Suppressor macrophage treated with lipopolysaccharide for 4 hours (primary cell): ENCODE measurements at places on chromosomes 7 and 10.

DNA sequence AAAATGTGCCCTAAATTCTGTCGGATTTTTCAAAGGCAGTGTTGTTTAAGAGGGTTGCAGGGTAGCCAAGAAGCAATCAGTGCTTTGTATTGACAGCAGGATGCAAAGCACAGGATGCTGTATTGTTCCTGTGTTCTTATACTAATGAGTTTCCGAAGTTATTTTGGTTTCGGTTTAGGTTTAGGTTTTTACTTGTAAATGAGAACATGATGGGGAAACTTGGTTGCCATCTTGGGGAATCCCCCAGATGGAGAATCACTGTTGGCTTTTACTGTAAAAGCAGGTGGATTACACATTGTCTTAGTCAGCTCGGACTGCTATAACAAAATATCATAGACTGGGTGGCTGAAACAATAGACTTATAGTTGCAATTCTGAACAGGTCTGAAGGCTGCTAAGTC is 72.1 kb downstream of the INHBA start:
- peak; percentile 57 for DNase-seq

- no peak for DNase-seq
These were observed 93.8 kb upstream of the MKI67 start for GRCh38 chr10:128220021-128220420.

- DNase-seq: no peak
These were observed 65.8 kb downstream of the NT5C2 start for GRCh38 chr10:103127241-103127640.

GRCh38 chr7:92010215-92010614 is 69.6 kb downstream of the AKAP9 start:
- no peak for DNase-seq

DNA sequence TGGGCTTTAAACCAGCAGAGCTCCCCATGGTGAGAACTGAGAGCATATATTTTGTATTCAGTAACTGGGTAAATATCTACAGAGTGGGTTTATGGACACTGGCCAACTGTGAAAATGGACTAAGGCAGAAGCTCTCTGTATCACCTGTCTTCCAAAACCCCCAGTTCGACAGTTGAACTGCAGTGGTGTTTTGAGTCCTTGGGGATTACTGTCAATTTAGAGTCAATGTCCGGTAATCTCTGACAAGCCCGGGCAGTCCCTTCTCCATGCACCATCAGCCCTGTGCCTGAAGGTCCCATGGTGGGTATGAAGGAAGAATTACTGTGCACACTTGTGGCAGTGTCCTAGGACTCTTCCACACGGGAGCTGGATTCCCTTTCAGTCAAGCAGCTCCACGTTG is 235.0 kb downstream of the CCSER2 start:
- DNase-seq: no peak

DNA sequence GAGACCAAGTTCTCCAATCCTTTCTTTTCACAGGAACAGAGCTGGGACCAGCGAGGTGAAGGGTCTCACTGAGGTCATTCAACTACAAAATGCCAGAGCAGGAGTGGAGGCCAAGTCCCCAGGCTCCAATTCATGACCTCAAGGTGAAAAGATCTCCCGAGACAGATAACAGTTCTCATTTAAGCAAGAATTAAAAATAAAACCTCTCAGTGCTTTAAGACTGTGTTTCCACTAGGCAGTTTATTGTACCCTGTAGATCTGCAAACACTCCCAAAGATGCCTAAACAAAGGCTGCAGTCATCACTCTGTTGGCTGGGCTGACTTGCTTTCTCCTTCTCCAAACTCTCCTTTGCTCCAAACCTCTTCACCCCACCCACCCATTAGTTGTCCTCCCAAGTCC is 74.8 kb upstream of the CXCL12 start:
- no peak for DNase-seq

GRCh38 chr7:522071-522950 is 2.7 kb upstream of the PDGFA start:
- DNase-seq: peak; percentile 70

GRCh38 chr7:25389489-25390106 is 161.3 kb upstream of the NPVF start:
- DNase-seq: peak; percentile 50

DNA sequence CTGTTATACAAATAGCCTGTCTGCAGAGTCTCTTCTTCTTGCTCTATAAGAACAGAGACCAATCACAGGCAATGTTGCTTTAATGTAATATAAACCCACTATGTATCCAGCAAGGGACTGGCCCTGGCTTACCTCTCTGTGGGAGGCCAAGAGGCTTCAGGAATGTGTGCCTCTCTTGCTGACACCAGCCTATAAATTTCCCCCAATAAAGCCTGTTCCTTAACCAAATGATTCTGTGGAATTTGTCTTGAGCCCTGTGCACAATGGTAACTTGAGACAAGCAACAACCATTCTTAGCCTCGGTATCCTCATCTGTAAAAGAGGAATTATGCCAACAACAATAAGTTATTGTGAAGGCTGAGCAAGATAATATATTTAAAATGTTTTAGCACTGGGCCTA is 563.7 kb downstream of the GRM8 start:
- no peak for DNase-seq

GRCh38 chr10:94427166-94427565 is 24.8 kb downstream of the TBC1D12 start:
- no peak for DNase-seq

DNA sequence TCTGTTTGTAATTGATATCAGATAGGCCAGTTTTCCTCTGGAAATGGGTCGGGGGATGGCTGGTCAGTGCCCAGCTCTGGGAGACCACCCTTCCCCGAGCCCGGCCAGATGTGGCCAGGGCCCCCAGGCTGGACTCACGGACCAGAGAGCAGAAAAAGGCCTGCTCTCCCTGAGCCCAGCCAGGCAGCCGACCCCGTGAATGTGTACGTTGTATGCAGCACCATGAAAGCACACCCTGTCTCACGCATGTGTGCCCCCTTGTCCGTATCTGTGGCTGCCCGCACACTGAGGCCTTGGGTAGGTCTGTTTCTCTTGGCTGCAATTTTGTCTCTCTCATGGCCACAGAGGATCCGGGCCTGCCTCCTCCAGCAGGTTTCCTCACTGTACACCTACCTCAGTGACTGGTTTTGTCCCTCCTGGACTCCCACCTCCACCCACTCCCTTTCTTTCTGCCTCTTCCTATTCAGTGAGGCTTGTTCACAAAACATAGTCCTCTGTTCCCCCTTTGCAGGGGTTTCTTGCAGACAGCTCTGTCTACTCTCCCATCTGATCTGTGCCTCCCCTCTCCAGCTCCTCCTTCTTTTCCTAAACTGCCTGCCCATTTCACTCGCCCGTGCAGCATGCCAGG is 23.6 kb upstream of the ANKRD2 start:
- no peak for DNase-seq

DNA sequence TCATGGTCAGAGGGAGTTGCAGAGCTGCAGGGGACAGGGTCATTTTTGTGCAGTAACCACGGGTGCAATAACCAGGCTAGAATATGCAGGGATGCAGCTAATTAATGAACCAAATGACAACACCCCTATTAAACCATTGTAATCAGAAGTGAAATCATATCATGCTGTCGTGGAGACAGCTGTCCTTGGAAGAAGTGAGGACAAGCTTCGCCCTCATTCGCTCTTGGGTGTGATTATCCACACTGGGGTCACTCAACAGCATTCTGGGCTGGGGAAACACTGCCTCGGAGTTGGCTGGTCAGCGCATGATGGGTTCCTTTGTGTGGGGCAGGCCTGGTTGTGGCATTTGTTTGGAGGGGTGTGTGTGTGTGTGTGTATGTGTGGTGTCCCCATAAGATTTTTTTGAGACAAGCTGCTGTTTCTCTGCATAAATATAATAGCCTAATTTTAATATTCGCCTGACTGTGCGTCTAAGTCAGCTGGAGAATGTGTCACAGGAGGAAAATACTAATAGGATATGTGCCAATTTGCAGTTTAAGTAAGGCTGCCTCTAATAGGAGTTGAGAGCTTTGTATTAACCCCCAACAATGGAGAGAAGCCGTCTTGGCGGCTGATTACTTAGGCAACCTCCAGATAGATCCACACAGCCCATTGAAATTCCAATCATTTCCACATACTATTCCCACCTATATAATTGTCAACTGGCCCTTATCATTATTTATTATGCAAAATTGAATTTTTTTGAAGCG is 149.4 kb downstream of the DNAJB6 start:
- no peak for DNase-seq

GRCh38 chr7:40698214-40698920 is 563.6 kb downstream of the SUGCT start:
- DNase-seq: no peak

DNA sequence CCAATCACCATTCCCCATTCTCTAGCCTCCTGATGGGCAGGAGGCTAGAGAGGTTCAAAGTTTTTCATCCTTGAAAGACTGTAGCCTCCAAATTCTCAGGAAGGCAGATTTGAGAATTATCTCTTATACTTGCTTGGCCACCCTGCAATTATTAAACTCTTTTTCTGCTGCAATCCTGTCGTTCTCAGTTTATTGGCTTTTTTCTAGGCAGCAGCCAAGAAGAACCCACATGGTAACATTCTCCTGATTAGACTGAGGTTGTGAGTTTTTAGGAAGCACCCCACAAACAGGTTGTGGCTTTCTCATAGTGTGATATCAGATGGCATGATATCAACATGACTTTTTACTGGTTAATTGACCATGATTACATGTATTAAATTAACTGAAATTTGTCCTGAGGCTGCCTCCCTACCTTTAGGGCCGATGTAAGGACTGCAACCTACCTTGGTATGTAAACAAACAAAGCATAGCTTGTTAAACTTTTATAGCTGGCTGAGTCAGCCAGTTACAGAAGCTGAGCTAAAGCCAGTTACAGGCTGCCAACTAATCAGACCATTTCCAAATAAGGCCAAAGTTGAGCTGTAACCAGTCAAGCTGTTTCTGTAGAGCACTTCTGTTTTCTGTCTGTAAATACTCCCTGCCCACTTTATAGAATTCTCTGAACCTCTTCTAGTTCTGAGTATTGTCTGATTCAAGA is 3.2 kb upstream of the ZNF248 start:
- DNase-seq: peak; percentile 13

DNA sequence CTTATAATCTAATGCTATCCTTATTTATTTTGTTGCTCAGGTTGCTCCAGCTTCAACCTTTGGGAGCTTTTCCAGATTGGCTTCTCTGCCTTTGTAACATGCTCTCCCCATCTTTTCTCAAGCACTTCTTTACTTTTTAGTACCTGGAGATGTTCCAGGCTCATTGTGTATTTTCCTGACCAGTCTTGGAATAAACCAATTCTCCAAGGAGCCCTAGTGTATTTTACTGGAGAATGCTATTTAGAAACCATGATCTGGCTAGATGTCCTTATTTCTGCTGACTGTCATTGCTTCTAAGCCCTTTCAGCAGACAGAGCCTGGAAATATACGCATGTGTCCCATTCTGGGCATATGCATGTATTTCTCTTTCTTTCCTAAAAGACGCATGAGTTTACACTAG is 95.7 kb downstream of the EMX2 start:
- DNase-seq: no peak

- DNase-seq: no peak
These were observed 82.2 kb downstream of the HIPK2 start for GRCh38 chr7:139695588-139695987.

DNA sequence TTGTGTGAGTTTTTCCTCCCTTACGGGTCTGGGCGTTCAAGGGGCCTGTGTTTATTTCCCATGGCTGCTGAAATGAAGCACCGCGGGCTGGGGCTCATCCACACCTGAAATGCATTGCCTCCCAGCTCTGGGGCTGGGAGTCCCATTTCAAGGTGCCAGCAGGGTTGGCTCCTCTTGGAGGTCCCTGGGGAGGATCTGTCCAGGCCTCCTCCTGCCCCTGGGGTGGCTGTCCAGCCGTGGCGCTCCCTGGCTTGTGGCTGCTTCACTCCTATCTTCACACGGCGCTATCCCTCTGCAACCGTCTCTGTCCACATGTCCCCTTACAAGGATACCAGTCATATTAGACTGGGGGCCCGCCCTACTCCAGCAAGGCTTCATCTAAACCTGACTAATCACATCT is 41.1 kb upstream of the CNPY1 start:
- DNase-seq: no peak

GRCh38 chr7:141785706-141786552 is 4.1 kb upstream of the TAS2R5 start:
- peak; percentile 65 for DNase-seq

DNA sequence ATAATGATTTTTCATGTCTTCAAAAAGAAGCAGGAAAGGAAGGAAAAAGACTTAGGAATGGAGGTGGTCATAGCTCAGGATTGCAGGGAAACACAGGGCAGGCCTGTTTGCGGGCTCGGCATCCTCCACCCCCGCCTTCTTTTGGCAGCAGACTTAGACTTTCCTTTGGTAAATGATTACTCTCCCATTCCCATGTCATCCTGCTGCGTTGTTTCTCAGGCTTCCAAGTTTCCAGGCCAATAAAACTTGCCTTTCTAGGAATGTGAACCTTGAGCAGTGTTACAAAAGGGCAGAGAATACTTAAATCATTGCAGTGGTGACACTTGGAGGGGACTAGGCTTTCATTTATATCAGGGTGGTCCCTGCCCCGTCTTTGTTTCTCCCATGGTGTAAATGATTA is 34.0 kb upstream of the DGKB start:
- DNase-seq: no peak

- no peak for DNase-seq
These were observed 26.0 kb downstream of the GNA12 start for GRCh38 chr7:2818121-2818520.

DNA sequence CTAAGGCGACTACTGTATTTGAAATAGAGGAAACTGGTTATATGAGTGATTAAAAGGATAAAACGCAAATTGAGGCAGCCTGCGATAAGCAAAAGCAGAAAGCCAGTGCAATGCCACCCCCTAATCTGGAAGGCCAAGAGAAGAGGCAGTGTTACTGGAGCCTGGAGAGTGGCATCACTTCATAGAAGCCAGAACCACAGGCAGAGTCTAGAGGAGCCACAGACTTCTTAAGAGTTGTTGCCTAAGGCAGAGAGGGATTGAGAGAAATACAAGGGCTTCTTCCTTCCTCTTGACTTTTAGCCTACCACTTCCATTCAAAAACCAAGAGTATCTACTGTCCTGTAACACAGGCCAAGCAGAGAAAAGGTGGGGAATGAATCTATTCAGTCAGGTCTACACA is 94.9 kb upstream of the SKAP2 start:
- no peak for DNase-seq

GRCh38 chr7:80088705-80089104 is 45.9 kb upstream of the GNAI1 start:
- no peak for DNase-seq

- DNase-seq: peak; percentile 55
These were observed 205.5 kb upstream of the CDC14C start for GRCh38 chr7:48718731-48719378.

GRCh38 chr7:78501064-78501463 is 702.5 kb downstream of the PHTF2 start:
- no peak for DNase-seq

GRCh38 chr10:59018977-59019376 is 157.5 kb upstream of the PHYHIPL start:
- DNase-seq: no peak

DNA sequence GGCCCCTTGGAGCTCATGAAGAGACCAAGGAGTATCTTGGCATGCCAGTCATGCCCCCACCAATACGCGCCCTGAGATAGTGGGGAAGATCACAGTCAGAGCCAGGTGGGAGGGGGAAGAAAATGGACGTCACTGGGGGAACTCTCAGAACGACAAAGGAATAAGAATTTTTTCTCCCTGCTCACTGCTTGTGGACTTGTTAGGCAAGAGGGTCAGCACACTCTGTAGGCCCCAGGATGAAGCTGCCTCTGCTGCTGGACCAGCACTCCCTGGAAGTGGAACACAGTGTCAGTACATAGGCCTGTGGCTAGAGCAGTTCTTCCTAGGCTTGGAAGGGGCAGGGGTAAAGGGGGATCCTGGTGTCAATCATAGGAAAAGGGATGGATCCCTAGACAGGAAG is 46.5 kb downstream of the DRGX start:
- no peak for DNase-seq
